ENCODE measurements at places on chromosomes 3 and 15.

GRCh38 chr3:106643684-106644161 is 733.5 kb upstream of the CCDC54 start:
- DNase-seq: no peak

DNA sequence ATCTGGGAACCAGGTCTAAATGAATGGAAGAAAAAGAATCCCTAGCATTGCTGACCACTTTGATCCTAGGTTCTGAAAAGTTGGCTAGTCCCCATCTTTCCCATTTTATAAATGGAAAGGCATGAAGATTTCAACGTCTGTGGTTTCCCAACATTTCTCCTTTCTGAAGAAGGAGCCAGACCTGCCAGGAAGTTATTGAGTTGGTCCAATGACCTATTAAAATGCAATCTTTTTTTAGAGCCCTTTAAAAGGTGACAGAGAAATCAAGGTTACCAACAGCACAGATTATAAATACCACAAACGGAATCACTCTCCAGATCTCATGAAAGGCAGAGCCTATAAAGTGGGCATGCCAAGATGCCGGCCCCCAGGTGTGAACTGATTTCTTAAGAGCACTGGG is 505.6 kb upstream of the THBS1 start:
- DNase-seq: peak; percentile 86

- DNase-seq: no peak
Measured at GRCh38 chr3:67558426-67558825, 96.0 kb downstream of the SUCLG2 start.

DNA sequence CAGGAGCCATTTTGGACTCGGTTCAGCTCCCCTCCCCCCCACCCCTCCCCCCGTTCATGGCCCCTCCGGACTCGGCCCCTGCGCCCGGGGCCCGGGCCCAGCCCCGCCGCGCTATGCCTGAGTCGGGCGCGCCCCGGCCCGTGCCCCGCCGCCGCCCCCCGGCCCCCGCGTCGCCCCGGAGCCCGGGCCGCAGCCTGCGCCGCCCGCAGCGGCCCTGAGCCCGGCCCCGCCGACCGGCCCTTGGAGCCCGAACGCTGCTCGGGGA is 155 bp downstream of the ACVR2B start:
- no peak for DNase-seq

DNA sequence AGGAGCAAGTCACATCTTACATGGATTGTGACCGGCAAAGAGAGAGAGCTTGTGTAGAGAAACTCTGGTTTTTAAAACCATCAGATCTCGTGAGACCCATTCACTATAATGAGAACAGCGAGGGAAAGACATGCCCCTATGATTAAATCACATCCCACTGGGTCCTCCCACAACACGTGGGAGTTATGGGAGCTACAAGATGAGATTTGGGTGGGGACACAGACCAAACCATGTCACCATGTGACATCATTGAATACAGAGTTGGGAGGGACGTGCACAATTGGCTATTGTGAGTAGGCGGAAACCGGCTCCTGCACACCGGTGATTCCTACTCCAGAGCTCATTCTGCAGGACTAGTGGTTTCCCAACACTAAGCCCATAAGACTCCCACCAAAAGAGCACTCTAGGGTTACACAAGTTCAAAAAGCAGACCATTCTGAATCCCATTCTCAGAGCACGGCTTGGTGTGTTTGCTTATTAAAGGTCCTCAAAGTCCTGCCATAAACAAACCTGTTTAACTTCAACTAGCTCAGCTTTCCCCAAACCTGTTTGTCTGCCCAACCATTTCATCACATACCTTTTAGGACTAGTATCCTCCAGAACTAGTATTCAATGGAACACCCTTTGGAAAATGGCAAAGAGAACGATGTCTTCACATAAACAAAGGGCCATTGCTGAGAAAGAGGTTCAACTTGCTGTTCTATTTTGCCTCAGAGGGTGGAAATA is 167.6 kb downstream of the TLE3 start:
- no peak for DNase-seq

DNA sequence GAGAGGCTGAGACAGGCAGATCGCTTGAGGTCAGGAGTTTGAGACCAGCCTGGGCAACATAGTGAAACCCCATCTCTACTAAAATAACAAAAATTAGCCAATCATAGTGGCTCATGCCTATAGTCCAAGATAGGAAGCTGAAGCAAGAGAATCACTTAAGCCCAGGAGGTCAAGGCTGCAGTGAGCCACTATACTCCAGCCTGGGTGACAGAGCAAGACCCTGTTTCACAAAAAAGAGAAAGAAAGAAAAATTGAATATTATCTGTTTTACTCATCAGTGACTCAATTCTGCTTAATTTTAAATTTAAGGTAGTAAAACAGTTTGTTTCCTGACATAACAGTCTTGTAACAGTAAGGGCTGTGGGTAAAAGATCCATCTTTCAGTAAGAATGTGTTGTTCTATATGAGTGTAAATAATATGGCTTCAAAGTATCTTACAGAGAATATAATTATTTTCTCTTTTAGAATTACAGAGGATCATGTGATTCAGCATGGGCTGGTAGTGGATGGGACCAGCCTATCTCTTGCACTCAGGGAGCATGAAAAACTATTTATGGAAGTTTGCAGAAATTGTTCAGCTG is 85.8 kb downstream of the ATP11B start:
- no peak for DNase-seq

- DNase-seq: peak; percentile 97
Measured at GRCh38 chr3:156816794-156817645, 9.1 kb upstream of the LEKR1 start.

- DNase-seq: no peak
Measured at GRCh38 chr15:72562878-72563277, 88.7 kb downstream of the ARIH1 start.

DNA sequence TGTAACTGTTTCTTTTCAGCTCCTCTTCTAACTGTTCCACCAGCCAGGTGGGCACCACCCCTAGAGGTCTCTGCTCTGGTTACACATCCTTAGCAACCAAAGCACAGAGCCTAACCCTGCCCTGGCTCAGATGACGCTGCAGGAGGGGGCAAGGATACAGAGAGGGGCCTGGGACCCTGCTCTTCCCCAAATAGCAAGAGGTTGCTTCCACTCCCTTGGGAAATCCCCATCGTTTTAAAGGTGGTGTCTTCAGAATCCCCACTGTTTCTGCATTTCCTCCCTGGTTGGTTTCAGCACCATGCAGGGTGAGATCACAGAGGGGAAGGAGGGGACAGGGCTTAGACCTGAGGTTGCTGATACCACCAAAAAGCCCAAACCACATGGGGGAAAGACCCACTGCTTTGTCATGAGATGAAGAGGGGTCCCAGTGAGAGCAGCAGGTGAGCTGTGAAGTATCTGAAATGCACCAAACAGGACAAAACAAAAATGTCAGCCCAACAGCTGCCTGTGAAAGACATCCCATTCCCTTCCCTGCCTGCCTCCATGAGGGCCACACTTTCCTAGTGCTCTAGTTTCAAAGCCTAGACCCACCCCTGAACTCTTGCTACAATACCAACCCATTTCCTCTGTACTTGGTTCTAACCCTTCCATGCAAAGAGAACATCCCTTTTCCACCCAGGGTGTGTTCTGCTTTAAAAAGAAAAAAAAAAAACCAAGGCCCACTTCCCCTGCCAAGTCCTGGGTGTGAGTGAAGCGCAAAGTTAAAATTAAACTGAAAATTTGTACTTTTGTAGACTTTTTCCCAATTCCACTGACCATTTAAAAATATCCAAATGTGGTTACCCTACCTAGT is 29.0 kb downstream of the ANP32A start:
- DNase-seq: no peak

DNA sequence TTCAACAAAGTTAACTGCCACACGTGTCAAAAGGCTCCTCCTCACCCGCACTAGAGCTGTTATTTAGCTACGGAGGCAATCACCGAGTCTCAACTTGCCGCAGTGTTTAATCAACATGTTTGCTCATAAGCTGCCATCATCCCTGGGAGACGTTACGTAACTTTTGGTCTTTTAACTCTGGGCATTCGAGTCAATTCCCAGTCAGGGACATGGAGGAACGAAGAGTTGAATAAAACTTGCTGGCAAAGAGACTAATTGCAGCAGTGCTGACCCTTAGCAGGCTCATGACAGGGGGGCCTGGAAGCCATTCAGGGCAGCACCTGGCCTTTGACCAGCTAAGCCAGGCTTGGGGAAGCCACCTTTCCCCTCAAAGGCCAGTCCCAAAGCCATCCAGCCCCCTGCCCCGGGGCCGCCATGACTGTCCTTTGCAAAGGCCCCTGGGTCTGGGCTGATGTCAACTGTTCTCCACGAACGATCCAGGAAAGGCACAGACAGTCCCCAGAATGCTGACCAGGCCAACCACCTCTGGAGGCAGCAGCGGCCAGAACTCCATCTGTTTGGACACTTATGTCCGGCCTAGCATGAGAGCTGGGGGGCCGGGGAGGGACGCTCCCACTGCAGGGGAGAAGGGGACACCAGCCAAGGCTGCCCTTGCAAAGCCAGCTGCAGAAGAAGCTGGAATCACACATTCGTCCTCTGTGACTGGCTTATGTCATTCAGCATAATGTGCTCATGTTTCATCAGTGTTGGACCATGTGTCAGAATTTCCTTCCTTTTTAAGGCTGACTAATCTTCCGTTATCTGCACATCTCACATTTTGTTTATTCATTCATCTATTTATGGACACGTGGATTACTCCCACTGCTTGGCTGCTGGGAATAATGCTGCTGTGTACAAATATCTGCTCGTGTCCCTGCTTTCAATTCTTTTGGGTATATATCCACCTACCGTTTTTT is 43.7 kb downstream of the PCSK6 start:
- peak; percentile 84 for DNase-seq

GRCh38 chr3:53585627-53586026 is 91.2 kb downstream of the CACNA1D start:
- no peak for DNase-seq

- no peak for DNase-seq
Measured at GRCh38 chr3:107969994-107970819, 120.6 kb downstream of the CD47 start.

- peak; percentile 6 for DNase-seq
Measured at GRCh38 chr3:140051019-140051957, 116.3 kb downstream of the CLSTN2 start.

DNA sequence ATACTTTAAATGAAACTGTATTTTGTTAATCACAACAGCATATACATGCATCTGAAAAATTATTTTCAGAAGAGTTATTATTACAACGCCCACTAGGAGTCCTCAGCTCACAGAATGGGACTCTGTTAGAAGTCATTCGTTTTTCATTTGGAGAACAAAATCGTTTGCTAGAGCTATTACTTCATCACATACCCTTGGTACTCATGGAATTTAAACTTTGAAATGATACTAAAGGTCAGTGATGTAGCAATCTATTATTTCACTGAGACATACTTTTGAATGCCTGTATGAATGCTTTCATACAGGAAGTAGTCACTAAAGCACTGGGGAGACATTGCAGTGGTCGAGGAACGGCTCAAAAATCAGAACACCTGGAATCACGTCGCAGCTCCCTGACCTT is 198.1 kb downstream of the MBNL1 start:
- peak; percentile 40 for DNase-seq

DNA sequence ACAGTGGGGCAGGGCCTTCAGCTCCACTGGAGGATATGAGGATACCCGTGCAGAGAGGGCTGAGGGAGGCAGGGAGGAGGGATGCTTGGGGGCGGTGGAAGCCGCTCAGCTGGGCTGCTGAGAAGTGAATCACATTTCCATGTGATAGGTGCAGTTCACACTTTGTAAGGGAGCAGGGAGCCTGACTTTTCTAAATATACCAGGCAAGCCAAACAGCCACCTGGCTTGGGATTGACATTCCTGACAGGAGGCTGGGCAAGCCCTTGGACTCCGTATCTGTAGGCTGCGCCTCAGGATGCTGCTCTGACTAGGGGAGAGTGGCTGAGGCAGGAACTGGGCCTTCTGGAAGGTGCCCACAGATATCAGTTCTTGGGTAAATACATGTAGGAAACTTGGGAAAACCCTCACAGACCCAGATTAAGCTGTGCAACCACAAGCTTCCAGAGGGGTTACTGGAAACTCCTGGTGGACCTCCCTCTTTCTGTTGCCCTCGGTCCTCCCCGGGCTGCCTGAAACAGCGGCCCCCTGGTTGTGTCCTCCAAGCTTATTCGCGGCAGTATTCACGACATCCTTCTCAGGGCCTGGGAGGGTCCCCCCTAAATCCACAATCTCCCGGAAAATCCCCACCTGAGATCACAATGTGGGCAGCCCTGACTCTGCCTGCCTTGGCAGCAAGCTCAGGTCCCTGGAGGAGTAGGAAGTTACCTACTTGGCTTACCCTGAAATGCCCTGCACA is 33.0 kb upstream of the ADCY5 start:
- no peak for DNase-seq

DNA sequence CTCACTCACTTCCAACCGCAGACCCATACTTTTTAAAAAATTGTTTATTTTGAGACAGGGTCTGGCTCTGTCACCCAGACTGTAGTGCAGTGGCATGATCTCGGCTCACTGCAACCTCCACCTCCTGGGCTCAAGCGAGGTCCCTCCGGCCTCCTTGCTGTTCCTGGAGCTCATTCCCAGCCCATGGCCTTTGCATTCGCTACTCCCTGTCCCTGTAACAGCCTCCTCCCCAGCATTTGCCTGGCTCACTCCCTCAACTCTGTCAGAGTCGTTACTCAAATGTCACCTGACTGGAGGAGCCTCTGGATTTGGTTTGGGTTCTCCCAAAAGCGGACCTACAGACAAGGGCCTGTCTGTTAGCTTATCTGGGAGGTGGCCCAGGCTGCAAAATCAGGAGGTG is 432.6 kb upstream of the PROK2 start:
- DNase-seq: no peak

DNA sequence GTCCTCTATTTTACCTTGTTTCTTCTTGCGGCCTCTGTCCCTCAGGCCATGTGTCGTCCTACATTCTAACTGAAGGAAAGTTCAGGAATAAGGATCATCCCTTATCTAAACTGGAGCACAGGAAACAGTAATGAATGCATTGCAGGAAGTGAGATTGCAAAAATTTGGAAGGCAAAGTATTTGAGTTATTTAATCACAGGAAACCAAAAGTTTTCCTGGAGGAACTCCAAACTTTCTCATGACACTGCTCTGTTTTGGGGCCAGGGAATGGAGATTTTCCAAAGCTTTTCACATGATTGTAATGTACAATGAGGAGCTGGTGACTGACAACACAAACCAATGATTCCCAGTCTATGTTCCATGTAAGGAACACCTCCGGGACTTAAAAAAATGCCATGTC is 57.8 kb upstream of the PLSCR4 start:
- peak; percentile 93 for DNase-seq

- peak; percentile 60 for DNase-seq
Measured at GRCh38 chr15:37109872-37110572, 9.7 kb upstream of the MEIS2 start.

DNA sequence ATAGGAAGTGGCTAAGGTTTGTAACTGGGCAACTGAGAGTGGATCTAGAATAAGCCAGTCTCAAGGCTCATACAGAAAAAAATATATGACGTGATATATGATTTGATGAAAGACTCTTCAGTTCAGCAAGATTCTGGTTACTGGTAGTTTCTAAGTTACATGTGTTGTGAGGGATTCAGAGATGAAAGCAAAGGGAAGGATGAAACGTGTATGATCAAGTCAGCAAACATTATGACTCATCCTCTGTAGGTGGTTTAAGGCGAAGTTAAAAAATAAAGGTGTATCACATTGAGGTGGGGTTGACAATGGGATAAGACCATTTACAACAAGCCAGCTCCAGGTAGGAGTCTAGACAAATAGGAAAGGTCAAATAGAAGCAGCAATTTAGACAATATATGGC is 16.2 kb downstream of the TERC start:
- no peak for DNase-seq

- no peak for DNase-seq
Measured at GRCh38 chr3:157763644-157764043, 260.4 kb upstream of the VEPH1 start.

- DNase-seq: no peak
Measured at GRCh38 chr3:48631516-48632448, 3.5 kb downstream of the SLC26A6 start.
